ENCODE measurements at places on chromosomes 5 and 9.

DNA sequence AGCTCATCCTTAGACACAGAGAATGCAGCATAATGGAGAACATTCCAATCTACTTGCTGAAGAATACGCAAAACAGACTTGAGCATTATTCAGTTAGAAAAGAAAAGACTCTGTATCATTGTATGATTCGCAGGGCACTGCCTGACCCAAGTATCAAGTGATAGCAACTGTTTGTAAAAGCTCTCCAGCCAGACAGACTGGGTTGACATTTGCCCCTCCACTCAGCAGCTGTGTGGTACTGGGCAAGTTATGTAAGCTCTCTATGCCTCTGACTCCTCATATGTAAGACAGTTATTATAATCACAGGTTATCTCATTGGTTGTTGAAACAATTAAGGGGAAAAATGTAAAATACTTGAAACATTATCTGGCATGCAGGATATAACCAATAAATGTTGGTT is 505.0 kb downstream of the ELAVL2 start:
- DNase-seq = no peak

GRCh38 chr9:116692616-116693015 is 5.5 kb downstream of the TRIM32 start:
- H3K36me3 ChIP-seq = peaks cover under 1% of the 10 kb centered on the region
- H3K4me3 ChIP-seq = no peak overlapping the region
- H3K4me1 ChIP-seq = peaks cover 60% of the 10 kb centered on the region
- H3K27ac ChIP-seq = no peak overlapping the region

DNA sequence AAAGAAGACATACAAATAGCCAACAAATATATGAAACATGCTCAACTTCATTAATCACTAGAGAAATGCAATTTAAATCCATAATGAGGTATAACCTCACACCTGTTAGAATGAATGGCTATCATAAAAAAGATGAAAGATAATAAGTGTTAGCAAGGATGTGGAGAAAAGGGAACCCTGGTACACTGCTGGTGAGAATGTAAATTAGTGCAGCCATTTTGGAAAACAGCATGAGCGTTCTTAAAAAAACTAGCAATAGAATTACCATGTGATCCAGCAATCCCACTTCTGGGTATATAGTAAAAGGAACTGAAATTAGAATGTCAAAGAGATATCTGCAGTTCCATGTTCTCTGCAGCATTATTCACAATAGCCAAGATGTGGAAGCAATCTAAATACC is 64.2 kb upstream of the CEP78 start:
- no peak overlapping the region for H3K4me3 ChIP-seq
- H3K27me3 ChIP-seq = no peaks in the 10 kb centered on the region
- no peaks in the 10 kb centered on the region for H3K4me1 ChIP-seq
- no peaks in the 10 kb centered on the region for H3K36me3 ChIP-seq

DNA sequence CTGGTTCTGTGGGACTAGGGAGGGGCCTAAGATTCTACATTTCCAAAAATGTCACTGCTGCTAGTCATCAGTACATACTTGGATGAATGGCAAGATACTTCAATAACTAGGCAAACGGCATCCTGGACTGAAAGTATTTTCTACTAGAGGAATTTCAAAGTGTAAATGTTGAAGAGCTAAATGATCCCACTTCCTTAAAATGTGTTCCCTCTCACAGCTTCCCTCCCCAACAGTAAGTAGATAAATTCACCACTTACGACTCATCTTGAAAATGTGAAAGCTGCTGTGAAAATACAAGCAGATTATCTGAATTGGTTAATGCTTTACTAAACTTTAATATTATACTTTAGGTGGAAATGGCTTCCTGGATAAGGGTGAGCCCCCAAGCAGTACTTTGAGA is 1571.5 kb upstream of the WWC1 start:
- H3K36me3 ChIP-seq = no peaks in the 10 kb centered on the region
- no peak overlapping the region for H3K27ac ChIP-seq
- H3K27me3 ChIP-seq = no peaks in the 10 kb centered on the region
- no peak overlapping the region for H3K4me3 ChIP-seq
- no peaks in the 10 kb centered on the region for H3K4me1 ChIP-seq

DNA sequence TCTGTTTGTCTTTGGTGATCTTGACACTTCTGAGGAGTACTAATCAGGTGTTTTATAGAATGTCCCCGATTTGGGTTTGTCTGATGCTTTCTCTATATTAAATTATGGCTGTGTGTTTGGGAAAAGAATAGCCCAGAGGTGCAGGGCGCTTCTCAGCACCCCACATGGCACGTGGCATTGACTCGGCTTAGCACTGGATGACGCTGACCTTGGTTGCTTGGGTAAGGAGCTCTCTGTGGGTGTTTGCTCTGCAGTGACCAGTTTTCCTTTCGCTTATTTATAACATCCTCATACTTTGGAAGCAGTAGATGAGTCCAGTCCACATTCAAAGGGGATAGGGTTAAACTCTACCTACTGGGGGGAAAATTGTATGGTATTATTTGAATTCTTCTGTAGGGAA is 12.5 kb upstream of the FAM120AOS start:
- DNase-seq = no peak
- peaks cover 96% of the 10 kb centered on the region for H3K4me1 ChIP-seq
- no peak overlapping the region for H3K4me3 ChIP-seq
- H3K36me3 ChIP-seq = peaks cover under 1% of the 10 kb centered on the region
- no peaks in the 10 kb centered on the region for H3K27me3 ChIP-seq

DNA sequence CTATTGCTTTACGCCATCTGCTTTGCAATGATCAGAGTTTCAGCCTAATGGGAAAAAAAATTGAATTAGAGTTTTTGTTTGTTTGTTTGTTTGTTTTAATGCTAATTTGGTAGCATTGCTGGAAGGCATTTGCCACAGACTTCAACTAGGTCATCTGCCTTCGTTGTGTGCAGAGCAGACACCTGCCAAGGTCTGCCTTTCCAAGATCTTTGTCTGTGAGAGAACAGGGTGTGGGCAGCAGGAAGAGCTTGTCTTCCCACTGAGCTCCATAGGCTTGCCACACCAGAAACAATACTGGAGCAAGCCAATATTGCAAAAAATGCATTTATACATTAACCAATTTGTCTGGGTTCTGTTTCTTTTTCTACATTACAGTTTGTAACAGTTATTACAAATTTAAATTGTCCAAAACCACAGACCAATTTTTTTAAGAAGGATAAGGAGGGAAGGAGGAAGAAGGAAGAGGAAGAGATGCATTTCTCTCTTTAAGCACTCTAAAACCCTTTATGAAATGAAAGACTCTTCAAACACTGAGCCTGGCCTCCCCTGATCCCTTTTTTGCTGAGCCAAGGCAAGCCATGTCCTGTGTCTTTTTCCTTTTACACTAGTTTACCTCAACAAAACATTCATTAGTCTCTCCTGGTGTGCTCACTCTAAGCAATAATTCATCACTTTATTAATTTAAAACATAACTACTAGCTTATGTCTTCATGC is 210.5 kb downstream of the SNX18 start:
- peaks cover 15% of the 10 kb centered on the region for H3K4me1 ChIP-seq
- no peaks in the 10 kb centered on the region for H3K36me3 ChIP-seq
- H3K27me3 ChIP-seq = no peaks in the 10 kb centered on the region
- H3K27ac ChIP-seq = peak overlapping the region; percentile 17
- no peak for DNase-seq

DNA sequence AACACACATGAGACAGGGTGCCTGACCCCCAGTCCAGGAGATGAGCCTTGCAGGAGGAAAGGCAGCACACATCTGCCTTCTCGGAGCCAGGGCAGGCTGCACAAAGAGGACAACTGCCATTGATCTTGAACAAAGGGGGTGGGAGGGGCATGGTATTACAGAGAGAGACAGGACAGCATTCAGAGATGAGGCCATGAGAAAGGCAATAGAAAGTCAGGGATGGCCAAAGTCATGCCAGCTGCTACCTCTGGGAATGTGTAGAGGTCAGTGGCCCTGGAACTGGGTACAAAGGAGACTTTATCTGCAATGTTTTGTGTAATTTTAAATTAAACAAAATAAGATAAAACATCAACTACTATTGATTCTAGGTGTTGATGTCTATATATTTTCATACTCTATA is 43.2 kb downstream of the WDR36 start:
- no peaks in the 10 kb centered on the region for H3K36me3 ChIP-seq
- no peaks in the 10 kb centered on the region for H3K4me1 ChIP-seq
- H3K4me3 ChIP-seq = no peak overlapping the region
- no peak for DNase-seq
- no peak overlapping the region for H3K27ac ChIP-seq

GRCh38 chr5:159342840-159343239 is 12.6 kb upstream of the IL12B start:
- H3K4me1 ChIP-seq = peaks cover 36% of the 10 kb centered on the region
- DNase-seq = no peak
- H3K27me3 ChIP-seq = no peaks in the 10 kb centered on the region
- no peak overlapping the region for H3K4me3 ChIP-seq
- H3K27ac ChIP-seq = no peak overlapping the region

- no peak for DNase-seq
- no peak overlapping the region for H3K4me3 ChIP-seq
Measured at GRCh38 chr5:113634957-113635356, 121.5 kb downstream of the YTHDC2 start.

DNA sequence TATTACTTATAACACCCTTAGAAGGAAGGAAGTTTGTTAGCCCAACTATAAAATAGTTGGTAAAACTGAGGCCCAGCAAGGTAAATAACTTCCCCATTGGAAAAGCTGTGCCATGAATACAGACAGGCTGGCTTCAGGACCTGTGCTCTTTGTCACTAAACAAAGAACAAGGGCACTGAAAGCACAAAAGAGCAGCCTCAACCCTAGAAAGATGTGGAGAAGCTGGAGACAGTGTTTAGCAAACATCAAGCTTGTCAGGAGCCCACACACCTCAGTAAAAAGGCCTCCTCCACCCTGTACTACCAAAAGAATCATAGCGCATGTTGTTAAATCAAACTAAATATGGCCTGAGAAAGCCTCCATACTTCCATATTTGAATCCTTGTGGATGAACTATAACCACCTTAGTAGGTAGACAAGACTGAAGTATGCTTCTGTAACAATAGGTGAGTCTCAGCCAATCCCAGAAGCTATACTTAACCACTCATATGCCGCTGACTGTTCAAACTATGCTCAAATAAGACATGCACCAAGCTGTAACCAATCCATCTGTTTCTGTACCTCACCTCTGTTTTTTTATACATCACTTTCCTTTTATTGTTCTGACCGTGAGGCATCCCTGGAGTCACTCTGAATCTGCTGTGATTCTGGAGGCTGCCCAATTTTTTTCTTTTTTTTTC is 18.4 kb upstream of the SCGB3A2 start:
- H3K27me3 ChIP-seq = no peaks in the 10 kb centered on the region
- no peak overlapping the region for H3K4me3 ChIP-seq
- H3K36me3 ChIP-seq = no peaks in the 10 kb centered on the region
- H3K27ac ChIP-seq = no peak overlapping the region
- H3K4me1 ChIP-seq = peaks cover 24% of the 10 kb centered on the region

GRCh38 chr5:127988146-127988760 is 95.3 kb upstream of the SLC12A2 start:
- no peaks in the 10 kb centered on the region for H3K36me3 ChIP-seq
- no peak for DNase-seq
- H3K4me1 ChIP-seq = no peaks in the 10 kb centered on the region
- H3K27ac ChIP-seq = no peak overlapping the region
- H3K4me3 ChIP-seq = no peak overlapping the region
- H3K27me3 ChIP-seq = no peaks in the 10 kb centered on the region

GRCh38 chr5:175357995-175358394 is 86.0 kb downstream of the DRD1 start:
- no peak for DNase-seq
- H3K4me3 ChIP-seq = no peak overlapping the region
- no peaks in the 10 kb centered on the region for H3K4me1 ChIP-seq
- no peaks in the 10 kb centered on the region for H3K27me3 ChIP-seq
- H3K36me3 ChIP-seq = no peaks in the 10 kb centered on the region
- no peak overlapping the region for H3K27ac ChIP-seq

- H3K27me3 ChIP-seq = no peaks in the 10 kb centered on the region
- DNase-seq = no peak
- H3K4me1 ChIP-seq = peaks cover 15% of the 10 kb centered on the region
- H3K36me3 ChIP-seq = no peaks in the 10 kb centered on the region
Measured at GRCh38 chr5:132825033-132825833, 5.2 kb downstream of the SHROOM1 start.

GRCh38 chr9:27717991-27718390 is 144.7 kb upstream of the C9orf72 start:
- H3K4me1 ChIP-seq = no peaks in the 10 kb centered on the region
- H3K27ac ChIP-seq = no peak overlapping the region
- H3K4me3 ChIP-seq = no peak overlapping the region
- DNase-seq = no peak
- no peaks in the 10 kb centered on the region for H3K27me3 ChIP-seq

DNA sequence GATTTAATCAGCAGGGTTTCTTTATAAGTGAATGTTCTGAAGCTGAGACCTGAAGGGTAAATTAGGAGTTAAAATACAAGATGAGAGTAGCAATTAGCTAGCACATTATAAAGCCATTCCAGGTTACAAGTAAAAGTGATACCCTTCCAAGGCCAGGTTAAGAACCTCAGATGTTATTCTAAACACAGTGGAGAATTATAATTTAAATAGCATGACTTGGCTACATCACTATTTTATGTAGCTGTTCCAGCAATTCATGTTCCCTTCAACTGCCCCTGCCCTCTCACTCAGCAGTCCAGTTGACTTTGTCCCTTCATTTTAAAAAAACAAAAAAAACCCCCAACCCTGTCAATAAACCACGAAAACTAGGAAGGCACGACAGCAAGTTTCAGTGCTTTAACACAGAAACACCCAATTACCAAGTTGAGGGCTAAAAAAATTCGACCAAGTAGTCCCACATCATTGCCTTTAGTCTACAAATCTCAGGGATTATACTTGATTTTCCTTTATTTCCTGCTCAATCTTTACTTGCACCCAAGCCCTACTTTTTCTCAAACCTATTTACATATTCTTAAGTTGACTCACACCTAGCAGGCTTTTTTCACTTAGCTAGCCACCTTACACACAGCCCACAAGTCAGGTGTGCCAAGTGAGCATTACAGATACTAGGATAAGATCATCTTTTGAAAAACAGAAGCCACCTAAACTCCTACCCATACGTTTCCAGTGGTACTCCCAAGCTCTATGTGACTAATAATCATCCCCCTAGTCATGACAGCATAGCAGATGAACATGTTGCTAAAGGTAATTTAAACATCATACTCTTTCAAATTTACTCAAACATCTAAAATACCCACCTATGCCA is 3.4 kb downstream of the RPL37 start:
- no peak overlapping the region for H3K27ac ChIP-seq
- H3K36me3 ChIP-seq = peaks cover 30% of the 10 kb centered on the region
- peaks cover 54% of the 10 kb centered on the region for H3K4me1 ChIP-seq

DNA sequence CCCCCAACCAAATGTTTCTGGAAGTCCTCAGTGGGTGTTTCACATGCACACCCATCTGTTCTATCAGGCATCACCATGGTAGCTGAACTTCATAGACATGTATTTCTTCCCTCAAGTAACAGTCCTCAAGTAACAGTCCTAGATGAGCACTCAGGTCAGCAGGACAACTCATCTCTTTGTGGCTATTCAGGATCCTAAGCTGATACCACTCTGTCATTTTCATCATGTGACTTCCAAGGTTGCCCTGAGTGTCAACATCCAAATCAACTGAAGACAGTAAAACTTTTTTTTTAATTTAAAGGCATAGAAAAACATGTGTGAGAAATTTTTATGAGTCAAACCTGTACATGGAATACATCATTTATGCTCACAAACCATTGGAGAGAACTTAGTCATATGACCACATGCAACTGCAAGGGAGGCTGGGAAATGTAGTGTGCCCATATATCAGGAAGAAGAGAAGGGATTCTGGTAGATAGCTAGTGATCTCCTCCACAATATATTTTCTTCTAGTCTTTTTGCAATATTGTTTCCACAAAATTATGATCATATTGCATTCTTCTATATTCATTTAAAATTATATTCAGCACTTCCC is 64.2 kb upstream of the FST start:
- no peaks in the 10 kb centered on the region for H3K4me1 ChIP-seq
- no peaks in the 10 kb centered on the region for H3K27me3 ChIP-seq
- DNase-seq = no peak
- no peak overlapping the region for H3K4me3 ChIP-seq
- no peaks in the 10 kb centered on the region for H3K36me3 ChIP-seq

Data from esophagus squamous epithelium (tissue), 5 donors.